Mesothelial cell of epicardium (in vitro differentiated cells): ENCODE measurements at places on chromosomes 12 and 14.

DNA sequence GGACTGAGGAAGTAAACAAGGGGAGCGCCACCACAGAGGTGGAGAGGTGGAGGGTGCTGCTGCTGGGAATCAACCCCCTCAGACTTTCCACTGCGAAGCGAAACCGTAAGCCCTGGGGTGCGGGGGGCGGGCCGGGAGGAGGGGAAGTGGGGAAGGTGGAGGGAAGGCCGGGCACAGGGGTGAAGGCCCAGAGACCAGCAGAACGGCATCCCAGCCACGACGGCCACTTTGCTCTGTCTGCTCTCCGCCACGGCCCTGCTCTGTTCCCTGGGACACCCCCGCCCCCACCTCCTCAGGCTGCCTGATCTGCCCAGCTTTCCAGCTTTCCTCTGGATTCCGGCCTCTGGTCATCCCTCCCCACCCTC is at the start of gene LAG3:
Gene LAG3 (plus strand): TSS at position 190 of the 365 bp plus-strand sequence. CDS start 333 bp downstream, outside the sequence.
- no peak for DNase-seq

DNA sequence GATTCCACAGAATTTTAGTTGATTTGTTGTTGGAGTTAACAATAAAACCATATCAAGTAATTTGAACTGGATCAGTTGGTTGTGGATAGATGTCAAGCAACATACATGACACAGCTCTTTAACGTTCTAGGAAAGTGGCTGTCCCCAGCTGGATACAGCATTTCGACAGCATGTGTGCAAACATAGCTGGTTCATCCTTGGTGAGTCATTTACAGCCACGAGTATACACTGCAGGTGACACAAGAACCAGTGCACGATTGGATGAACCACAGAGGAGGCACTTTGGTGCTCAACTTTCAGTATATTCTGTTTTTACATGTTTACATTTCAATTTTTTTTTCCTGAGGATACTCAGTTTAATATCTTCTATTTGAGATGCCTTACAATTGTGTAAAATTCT is 242.4 kb downstream of the TMEM117 start:
- no peak for DNase-seq

GRCh38 chr12:52682381-52682660 is 2.1 kb upstream of the KRT1 start:
- no peak for DNase-seq

DNA sequence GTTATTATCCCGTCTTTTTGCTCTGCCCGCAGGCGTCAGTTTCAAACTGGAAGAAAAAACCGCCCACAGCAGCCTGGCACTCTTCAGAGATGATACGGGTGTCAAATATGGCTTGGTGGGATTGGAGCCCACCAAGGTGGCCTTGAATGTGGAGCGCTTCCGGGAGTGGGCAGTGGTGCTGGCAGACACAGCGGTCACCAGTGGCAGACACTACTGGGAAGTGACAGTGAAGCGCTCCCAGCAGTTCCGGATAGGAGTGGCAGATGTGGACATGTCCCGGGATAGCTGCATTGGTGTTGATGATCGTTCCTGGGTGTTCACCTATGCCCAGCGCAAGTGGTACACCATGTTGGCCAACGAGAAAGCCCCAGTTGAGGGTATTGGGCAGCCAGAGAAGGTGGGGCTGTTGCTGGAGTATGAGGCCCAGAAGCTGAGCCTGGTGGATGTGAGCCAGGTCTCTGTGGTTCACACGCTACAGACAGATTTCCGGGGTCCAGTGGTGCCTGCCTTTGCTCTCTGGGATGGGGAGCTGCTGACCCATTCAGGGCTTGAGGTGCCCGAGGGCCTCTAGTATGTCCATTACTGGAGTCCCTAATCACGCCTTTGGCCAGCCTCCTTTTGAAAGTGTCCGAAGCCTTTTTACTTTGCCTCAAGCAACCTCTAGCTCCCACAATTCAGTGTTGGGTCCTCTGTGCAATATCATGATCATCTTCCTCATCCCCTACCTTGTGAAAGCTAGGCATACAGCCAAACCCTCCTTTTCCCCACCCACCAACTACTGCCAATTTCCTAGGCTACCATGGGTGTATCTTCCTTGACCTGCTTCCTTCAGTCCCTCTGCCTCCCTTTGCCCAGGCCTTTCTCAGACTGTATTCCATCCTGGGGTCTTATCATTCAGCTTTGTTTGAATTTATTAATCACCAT is 891 bp downstream of the SPRYD4 start:
- no peak for DNase-seq

GRCh38 chr12:17301544-17301943 is 695.6 kb upstream of the LMO3 start:
- DNase-seq: no peak

- DNase-seq: no peak
These were observed 134.7 kb downstream of the GPR135 start for GRCh38 chr14:59330455-59330854.

GRCh38 chr12:12716151-12716792 is 896 bp upstream of the CDKN1B start:
- no peak for DNase-seq

- no peak for DNase-seq
These were observed 79.9 kb downstream of the NEDD1 start for GRCh38 chr12:96986883-96987523.

DNA sequence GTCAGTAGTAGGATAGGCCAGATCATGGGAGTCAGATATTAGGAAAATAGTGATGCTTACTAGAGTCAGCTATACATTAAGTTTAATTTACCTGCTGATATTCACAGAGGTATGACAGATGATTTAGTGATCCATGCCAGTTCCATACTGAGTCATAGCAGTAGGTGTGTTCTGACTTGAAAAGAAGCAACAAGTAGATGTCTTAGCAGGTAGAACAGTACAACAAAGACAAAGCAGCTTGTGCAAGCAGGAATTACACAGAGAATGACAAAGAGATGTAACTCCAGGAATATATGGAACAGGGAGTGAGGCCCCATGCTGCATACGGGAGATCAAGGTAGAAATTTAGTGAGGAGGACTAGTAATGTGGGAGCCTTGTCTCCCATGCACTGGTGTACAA is 556.9 kb downstream of the SLC16A7 start:
- DNase-seq: no peak

GRCh38 chr12:112973011-112973735 is 5.1 kb upstream of the OAS2 start:
- DNase-seq: no peak

DNA sequence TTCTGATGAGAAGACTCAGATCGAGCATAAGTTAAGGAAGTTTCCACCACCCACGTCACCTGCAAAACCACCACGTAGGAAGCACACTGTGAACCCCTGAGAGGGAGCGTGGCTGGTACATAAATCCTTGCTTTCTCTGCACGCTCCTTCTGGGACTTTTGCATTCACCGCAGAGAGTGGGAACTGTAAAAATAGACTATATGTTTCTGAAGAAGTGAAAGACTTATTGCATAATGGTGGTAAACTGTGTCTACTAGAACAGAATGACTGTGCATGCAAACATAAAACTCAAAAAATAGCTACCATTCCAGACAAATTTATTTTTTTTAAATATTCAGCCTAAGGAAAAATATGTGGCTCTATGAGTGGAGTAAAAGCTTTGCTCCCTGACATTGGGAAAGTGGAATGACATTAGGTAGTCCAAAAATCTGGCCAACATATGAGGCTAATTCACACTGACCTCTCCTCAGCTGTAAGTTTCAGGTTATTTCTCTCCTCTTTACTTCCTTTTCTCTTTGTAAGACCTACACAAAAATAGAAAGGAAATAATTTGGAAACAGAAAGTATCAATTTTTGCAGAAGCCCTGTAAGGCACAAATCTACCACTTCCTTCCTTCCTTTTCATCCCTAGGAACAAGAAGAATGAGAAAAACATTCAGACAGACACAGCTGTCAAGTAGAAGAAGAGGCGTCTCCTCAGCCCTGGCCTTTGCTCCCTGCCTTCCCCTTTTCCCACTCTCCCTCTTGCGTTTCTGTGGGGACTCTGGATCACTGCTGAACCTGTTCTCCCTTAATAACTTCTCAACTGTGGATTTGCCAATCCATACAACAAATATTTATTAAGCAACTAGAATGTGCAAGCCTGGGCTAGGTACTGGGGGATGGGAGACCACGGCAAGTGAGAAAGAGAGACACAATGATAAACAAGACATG is 264.3 kb upstream of the FOXN3 start:
- no peak for DNase-seq

DNA sequence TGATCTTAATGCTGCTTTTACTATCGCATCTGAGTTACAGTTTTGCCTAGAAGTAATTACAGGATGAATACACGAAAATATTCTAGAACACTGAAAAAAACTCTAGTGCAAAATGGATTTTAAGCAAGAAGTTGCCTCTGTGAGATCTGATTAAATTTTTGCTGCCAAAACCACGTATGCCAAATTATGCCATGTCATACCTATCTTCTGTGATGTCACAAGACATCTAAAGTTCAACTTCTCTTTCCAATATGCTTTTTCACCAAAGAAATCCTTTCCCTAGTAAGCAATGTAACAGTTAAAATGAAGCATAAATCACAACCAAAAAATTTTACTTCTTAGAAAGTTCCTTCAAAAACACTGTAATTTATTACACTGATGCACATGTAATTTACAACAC is 39.6 kb downstream of the HECTD4 start:
- DNase-seq: no peak

DNA sequence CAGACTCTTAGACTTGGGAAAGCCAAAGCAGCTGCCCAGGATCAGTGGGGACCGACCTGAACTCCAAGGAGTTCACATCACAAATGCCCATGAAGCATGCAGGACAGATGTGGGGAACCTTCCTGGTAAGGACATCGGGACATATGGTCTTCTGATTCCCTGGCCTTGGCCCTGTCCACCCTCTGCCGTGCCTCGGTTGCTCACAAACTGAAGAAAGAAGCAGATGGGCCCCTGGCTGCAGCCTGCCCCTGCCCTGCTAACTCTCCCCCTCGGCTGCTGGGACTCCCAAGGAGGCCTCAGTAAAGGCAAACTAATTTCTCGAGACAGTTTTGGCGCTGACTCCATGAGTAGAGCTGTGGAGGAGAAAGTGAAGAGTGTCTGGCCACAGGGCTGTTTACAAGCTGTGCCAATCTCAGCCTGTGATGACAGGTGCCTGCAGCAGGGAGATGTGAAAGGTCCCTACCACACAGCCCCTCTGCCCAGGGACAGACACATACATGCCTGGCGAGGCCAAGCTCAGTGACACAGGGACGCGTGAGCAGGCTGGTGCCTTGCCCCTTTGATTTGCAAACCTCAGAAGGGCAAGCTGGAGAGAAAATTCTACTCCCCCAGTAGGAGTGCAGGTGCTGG is 48.6 kb downstream of the ISCA2 start:
- DNase-seq: no peak

DNA sequence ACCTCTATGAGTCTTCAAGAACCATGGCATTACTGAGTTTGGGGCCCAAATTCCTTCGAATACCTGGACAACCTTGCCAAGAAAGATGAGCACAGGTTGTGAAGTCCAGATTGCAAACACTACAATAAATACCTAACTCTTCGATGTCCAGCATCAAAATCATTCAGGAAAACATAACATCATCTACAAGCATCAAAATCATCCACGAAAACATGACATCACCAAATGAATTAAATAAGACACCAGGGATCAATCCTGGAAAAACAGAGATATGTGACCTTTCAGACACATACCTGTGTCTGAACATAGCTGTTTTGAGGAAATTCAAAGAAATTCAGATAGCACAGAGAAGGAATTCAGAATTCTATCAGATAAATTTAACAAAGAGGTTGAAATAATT is 262.0 kb upstream of the KITLG start:
- no peak for DNase-seq

GRCh38 chr12:124621296-124621660 is 53.9 kb upstream of the NCOR2 start:
- DNase-seq: peak; percentile 52

- no peak for DNase-seq
These were observed 461.4 kb upstream of the USP15 start for GRCh38 chr12:61798778-61799177.

DNA sequence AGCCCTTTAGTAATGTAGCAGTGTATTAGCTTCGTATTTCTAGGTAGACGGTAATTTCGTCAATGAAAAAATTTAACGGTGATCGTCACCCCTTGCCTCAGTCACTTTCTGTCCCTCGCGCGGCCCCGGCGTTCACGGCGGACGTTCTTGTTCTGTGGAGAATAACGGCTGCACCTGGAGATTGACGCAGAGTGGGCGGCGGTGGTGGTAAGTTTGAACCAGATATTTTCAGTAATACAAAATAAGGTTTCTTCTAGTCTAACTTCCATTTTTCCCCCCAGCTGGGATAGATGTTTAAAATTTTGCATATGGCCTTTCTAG is 341 bp downstream of the ZNF10 start:
- peak; percentile 52 for DNase-seq

GRCh38 chr12:93426412-93426805 is 15.3 kb downstream of the UBE2N start:
- no peak for DNase-seq

- DNase-seq: no peak
These were observed 613.0 kb downstream of the RPS29 start for GRCh38 chr14:48973151-48973550.

- no peak for DNase-seq
These were observed 121.2 kb downstream of the RAD51B start for GRCh38 chr14:67940486-67941455.

DNA sequence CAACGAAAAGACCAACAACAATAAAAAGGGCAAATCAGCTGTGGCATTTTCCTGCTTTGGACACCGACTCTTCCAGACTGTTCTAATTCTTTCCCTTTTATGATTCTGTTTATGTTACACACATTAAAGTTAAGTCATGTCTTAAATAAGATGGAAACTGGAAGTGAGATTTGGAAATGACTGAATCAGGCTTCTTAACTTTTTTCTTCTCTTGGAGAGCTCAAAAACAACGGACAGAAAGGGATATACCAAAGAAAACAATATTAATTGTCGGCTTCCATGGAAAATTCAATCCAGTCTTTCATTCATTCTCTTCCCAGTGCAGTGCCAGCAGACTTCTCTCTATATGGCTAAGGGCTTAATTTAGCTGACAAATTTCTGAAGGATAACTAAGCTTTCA is 214.9 kb upstream of the DDHD1 start:
- DNase-seq: no peak

GRCh38 chr12:93573552-93574223 is 1.2 kb downstream of the SOCS2 start:
- no peak for DNase-seq

GRCh38 chr14:77041881-77042545 is 13.5 kb upstream of the IRF2BPL start:
- no peak for DNase-seq

DNA sequence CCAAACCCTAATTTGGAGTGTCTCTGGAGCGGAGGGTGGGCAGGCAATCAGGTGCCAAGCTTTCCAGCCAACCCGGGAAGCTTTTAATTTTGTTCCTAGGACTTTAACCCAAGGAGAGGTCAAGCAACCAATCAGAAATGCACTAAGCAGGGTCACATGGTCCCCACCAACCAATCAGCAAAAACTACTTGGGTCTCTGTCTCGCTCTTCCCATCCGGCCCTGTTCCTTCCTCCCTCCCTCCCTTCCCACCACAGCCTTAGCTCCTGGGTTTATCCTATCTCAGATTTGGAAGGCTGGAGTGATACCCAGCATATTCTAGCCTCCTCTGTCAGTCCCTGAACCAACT is 7.3 kb downstream of the HOXC5 start:
- DNase-seq: peak; percentile 67

- no peak for DNase-seq
These were observed 10.6 kb upstream of the CLEC12A start for GRCh38 chr12:9960590-9960989.

GRCh38 chr14:21711360-21711961 is 37.8 kb upstream of the OR4E1 start:
- DNase-seq: no peak

- no peak for DNase-seq
These were observed 8.1 kb downstream of the PNP start for GRCh38 chr14:20477211-20477876.
